NCI-H510A (cell line): ENCODE measurements at places on chromosomes 16 and 17.

GRCh38 chr17:40461732-40462342, 18.6 kb downstream of the IGFBP4 start:
- DNase-seq = no peak

- DNase-seq = no peak
Observed at GRCh38 chr16:18932243-18932987, 6.2 kb upstream of the SMG1 start.

DNA sequence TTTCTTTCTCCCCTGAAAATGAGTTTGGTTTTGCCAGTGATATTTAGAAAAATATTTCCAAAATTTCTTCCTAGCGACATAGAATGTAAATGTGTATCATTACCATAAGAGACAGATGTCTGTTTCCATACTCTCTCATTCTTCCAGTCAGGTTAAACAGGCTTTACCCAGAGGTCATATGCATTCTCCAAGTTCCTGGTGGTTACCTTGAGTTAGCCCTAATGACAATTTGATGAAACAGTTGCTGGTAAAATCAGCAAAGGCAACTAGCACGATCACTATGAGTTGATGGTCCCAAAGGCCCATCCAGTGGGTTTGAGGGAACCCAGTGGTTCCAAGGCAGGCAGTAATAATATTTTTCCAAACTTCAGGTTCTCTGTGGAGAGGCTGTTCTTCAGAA, 103.6 kb upstream of the TBX2 start:
- DNase-seq = no peak

DNA sequence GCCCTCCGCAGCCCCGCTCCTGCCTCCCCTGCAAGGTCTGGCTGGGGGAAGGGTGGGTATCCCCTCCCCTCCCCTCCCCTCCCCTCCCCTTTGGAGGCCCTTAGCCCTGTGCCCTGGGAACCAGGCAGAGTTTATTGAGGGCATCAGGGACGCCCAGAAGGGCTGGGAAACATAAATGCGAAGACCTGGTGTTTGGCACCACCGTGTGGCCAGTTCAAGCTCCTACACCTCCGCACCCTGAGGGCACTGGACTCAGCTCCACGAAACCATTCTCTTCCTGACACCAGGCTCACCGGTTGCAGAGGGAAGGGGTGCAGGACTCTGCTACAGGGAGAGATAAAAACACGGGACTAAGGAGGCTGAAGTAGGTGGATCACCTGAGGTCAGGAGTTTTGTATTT, 1.0 kb upstream of the AIPL1 start:
- peak; percentile 23 for DNase-seq

- peak; percentile 35 for DNase-seq
Observed at GRCh38 chr17:60086818-60087591, 8.3 kb upstream of the HEATR6 start.

GRCh38 chr16:29011112-29011511, 26.3 kb downstream of the LAT start:
- no peak for DNase-seq

DNA sequence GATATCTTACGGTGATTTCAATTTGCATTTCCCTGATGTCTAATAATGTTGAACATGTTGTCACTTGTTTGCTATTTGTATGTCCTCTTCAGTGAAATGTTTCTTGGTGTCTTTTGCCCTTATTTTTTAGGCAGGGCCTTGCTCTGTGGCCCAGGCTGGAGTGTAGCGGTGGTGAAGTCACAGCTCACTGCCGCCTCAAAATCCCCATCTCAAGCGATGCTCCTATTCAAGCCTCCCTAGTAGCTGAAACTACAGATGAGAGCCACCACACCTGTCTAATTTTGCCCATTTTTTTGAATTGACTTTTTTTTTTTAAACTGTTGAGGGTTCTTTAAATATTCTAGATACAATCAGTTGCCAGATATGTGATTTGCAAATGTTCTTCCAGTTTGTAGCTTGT, 8.3 kb downstream of the UBE2G1 start:
- no peak for DNase-seq

DNA sequence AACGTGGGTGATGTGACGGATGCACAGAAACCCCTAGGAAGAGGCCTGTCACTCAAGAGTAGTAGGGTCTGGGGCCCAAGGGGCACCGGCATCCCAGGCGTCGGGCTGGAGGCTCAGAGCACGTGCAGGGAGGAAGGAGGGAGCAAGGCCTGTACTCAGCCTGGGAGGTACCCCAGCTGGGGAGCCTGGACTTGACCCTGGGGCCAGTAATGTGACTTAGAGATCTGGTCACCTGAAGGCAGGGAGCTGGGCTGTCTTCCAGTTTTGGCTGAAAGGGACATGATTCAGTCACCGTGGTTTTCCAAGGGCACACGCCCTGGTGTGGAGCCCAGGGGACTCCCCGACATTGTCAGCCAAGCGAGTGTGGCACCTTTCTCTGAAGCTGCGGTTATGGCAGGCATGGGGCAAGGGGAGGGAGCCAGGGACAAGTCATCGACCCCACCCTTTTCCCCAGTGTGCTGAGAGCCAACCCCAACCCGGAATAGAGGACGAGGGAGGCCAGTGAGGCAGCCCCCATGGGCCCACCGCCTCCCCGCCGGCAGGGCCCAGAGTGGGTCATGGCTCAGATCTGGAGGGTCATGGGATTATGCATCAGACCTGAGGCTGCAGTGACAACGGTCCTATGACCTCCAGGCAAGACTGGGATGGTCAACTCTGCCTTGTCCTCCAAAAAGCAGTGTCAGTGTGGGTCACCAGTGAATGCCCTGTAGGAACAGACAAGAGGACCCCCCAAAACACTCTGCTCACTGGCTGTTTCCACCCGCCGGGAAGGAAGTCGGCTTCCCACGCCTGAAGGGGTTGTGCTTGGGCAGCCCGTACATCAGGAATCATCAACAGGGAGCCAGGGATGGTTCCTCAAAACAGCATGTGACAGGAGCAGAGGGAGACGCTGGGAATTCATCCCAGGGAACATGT, 41.9 kb downstream of the MEAK7 start:
- DNase-seq = no peak

GRCh38 chr17:8405499-8406016, 7.9 kb upstream of the RNF222 start:
- DNase-seq = no peak

GRCh38 chr16:68147444-68147843, 62.3 kb downstream of the NFATC3 start:
- no peak for DNase-seq

- DNase-seq = no peak
Observed at GRCh38 chr17:67829331-67829730, 4.0 kb downstream of the BPTF start.

DNA sequence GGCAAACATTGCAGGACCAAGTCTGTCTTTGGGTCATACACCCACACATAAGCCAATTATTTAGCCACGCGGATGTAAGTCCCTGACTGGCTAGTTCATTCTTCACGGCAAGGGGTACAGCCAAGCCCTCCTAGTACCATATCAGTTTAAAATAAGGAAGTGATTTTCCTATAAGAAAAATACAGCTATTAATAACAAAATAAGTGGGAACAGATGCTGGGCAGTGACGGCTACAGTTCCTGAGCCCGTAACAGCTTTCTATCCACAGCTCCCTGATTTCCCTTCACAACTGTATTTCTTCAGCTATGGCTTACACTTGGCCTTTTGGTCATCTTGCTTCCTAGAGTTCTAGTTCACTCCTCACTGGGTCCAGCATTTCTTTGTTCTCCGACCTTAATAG, 542.4 kb upstream of the C16orf82 start:
- DNase-seq = no peak

DNA sequence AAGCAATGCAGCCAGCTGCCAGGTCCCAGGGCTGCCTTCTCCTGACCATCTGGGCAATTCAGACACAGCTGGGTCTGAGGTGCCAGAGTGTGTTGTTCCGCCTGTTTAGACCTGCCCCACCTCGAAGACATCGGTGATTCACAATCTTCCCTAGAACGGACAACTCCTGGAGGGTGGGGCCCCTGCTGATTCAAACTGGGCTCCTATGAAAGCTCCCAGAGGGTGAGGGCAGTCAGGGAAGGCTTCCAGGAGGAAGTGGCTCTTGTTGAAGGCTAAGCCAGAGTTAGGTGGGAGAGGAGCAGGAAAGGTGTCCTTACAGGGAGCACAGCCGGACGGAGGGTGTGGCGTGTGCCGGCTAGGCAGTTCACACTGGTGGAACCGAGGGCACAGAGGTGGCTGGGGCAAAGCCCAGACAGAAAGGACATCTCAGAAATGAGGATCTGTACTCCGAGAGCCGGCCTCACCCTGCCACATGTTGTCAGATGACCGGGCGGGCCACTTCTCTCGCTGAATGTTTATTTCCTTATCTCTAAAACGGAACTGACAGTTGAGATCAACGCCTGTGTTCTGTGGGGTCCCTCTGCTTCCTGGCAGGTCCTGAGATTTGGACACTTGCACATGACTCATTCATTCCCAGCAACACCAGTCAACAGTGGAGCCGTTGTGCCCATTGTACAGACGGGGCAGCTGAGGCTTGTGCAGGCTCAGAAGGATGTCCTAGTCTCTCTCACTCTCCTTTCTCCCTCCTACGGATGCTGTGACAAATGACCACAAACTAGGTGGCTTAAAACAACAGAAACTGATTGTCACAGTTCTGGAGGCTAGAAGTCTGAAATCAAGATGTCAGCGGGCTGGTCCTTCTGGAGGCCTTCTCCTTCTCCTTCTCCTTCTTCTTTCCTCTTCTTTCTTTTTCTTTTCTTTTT, 26.9 kb upstream of the LITAF start:
- DNase-seq = no peak

DNA sequence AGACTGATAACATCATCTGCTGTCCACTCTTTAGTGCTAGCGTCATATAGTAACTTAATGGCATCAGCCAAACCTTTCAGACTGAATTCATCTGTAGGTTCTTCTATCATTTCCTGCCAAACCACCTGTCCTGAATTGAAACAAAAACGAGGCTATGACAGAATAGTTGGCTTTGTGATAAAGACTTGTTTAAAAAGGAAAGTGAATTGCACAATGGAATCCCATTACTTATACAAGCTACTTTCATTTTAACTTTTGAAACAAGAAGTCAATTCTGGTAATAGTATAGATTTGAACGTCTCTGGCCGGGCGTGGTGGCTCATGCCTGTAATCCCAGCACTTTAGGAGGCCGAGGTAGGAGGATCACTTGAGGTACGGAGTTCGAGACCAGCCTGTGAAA, 18.2 kb downstream of the LASP1NB start:
- no peak for DNase-seq

- DNase-seq = no peak
Observed at GRCh38 chr16:89426736-89427530, 63.4 kb downstream of the ANKRD11 start.

DNA sequence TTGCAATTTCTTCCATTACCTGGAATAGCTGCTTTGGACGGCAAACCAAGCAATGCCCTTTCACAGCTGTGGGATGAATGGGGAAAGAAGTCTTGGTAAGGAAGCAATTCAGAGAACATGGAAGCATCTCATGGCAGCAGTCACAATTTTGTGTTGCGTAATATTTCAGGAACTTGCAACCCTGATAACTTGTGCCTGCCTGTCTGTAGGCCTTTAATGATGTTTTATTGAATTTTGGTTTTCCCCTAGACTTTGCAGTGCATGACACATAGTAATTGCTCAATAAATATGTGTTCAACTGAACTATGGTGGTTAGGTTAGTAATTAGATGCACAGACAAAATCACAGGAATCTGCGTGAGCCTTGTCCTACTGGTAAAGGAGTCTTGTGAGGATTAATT, 439.5 kb downstream of the WWOX start:
- DNase-seq = no peak

DNA sequence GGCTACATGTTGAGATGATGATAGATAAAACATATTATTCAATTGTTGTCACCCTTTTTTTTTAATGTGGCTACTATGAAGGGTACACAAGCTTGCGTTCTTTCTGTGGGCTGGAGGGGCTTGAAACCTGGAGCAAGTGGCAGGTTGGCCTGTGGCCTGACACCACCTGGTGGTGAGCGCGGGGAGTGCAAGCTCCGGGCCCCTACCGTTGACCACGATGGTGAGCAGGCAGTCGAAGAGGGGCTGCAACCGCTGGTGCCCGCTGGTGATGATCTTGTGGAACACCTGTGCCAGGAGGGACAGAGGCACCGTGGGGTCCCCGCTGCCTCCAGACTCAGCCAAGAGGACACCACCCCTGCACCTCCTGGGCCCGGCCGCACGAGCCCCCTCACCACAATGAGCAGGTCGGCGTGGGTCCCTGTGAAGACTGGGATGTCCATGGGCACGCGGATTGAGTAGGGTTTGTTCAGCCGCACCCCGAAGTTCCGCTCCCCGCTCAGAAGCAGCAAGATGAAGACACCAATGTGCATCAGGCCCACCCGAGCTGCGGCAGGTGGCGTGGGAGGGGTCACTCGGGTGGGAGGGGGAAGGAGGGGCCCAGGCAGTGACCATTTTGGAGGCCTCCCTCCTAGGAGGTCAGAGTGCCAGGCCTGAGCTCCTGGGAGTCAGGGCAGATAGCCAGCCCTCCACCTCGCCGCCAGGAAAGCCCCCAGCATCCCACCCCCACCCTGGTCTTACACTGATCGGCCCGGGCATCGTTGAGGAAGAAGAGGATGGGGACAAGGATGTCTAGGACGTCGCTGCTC, 14.4 kb downstream of the HID1 start:
- DNase-seq = no peak

- DNase-seq = no peak
Observed at GRCh38 chr17:31357091-31357490, 34.4 kb upstream of the RAB11FIP4 start.

GRCh38 chr16:11296706-11297491, 15.8 kb upstream of the PRM1 start:
- DNase-seq = no peak

GRCh38 chr17:80112471-80113032, 11.2 kb downstream of the GAA start:
- no peak for DNase-seq

GRCh38 chr16:20676837-20677236, 20.6 kb downstream of the ACSM1 start:
- no peak for DNase-seq

DNA sequence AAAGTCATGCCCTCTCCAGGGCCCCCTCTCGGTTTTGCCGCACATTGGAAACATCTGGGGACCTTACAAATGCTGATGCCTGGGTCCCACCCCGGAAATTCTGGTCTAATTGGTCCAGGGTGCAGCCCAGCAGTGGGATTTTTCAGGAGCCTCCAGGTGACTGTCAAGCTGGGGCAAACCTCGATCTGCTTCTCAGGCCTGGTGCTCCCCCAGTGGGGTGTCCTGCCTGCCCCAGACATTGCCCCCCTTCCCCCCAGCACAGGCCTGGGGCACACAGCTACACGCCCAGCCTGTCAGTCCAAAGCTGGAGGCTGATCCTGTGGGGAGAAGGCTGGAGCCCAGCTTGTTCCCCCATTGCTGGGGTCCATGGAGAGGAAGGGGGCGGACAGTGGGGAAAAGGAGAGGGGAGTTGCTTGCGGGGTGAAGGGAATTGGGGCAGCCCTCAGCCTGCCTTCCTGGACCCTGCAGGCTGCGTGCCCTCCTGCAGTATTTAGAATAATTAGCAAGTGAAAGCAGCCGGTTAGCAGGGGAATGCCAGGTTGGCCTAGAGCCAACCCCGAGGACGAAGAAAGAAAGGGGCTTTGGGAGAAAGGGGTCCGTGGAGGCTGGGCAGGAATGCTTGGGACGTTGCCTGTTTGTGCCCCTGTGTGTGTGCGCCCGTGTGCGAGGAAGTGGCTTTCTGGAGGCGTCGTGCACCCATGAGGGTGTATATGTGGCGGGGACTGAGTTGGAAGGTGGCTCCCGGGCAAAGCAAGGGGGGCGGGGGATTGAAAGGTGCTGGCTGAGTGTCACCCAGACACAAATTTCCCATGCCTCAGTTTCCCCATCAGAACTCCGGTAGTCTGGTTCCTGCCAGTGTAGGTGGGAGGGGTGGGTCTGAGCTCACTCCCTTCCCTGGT, 5.9 kb downstream of the FOXJ1 start:
- DNase-seq = no peak
